ENCODE measurements at places on chromosomes 13 and 19.

DNA sequence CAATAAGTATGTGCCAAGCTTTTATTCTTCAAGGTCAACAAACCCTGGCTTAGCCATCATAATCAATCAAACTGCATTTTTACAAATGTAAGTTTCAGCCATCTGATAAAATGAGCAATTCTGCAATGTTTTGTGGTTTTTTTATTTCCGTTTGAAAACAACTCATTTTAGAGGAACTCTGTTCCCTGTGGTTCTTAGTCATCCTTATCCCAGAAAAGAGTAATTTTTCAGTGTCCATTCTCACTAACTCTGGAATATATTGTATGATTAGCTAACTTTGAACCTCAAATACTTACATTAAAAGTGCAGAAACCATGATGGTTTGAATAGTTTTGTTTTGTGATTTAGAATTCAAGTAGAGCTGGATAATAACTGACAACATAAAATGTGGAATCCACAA lies 87.6 kb downstream of the IRS2 start:
- peaks cover 5% of the 10 kb centered on the region for H3K27me3 ChIP-seq
- no peaks in the 10 kb centered on the region for H3K4me1 ChIP-seq
- no peak for DNase-seq
- H3K27ac ChIP-seq = no peak overlapping the region
- H3K4me3 ChIP-seq = no peak overlapping the region
- H3K36me3 ChIP-seq = no peaks in the 10 kb centered on the region

DNA sequence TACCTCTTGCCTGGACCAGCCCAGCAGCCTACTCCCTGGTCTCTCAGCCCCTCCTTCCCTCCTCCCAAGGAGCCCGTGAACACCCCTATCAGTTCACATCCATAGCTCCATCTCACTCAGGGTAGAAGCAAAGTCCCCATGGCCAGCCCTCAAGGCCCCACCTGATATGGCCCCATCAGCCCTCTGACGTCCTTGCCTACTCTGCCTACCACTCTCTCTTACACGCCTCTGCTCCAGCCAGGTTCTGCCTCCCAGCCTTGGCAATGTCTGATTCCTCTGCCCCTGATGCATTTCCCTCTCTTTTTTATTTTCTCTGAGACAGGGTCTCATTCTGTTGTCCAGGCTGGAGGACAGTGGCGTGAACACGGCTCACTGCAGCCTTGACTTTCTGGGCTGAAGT lies 7.9 kb upstream of the SERTAD3 start:
- H3K27me3 ChIP-seq = no peaks in the 10 kb centered on the region
- H3K27ac ChIP-seq = no peak overlapping the region
- no peaks in the 10 kb centered on the region for H3K4me1 ChIP-seq
- no peak for DNase-seq

- H3K36me3 ChIP-seq = peaks cover 29% of the 10 kb centered on the region
- no peaks in the 10 kb centered on the region for H3K27me3 ChIP-seq
- no peaks in the 10 kb centered on the region for H3K4me1 ChIP-seq
- no peak overlapping the region for H3K4me3 ChIP-seq
These were observed 13.3 kb upstream of the ZNF681 start for GRCh38 chr19:23771761-23772674.

DNA sequence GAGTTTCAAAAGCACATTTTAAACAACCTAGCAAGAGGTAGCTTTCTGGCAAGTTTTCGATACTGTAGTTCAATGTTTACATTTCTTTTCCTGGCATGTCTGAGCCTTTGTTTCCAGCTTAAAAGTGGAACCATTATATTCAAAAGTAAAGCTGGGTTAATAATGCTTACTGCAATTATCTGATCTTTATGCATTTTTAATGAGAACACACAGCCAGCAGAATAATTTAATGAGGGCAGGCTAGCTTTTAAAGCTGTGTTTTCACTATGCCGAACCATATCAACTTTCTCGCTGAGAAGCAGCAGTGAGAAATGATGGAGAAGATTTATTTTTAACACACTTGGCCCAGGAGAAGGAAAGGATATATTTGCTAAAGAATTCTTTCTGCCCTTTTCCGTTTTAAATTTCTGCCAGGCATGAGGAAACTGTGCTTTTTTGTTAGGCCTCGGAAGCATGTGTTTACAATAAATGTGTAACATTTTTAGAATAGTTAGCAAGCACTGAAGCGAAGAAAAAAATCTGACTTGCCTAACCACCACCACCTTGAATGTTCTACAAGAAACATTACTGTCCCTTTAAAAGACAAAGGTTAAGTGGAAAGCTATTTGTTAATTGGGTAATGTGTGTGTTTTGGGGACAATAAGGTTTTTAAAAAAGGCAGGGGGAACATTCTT lies 1.0 kb downstream of the MBNL2 start:
- H3K4me1 ChIP-seq = peaks cover 60% of the 10 kb centered on the region
- peak overlapping the region; percentile 88 for H3K4me3 ChIP-seq
- H3K27ac ChIP-seq = peak overlapping the region; percentile 92
- DNase-seq = no peak
- H3K36me3 ChIP-seq = no peaks in the 10 kb centered on the region

DNA sequence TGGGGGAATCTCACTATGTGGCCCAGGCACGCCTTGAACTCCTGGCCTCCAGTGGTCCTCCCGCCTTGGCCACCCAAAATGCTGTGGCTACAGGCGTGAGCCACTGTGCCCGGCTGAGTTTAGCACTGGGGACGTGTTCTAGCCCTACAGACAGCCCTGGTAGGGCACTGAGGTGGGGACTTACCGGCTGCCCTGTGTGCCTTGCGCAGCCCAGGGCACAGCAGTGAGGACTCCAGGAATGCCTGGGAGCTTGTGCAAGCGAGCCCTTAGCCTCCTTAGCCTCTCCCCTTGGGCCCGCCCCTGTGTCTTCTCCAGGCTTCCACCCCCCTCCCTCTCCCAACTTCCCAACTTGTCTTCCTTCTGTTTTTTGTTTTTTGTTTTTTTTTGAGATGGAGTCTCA lies 21.0 kb downstream of the CCNE1 start:
- DNase-seq = no peak
- H3K27ac ChIP-seq = peak overlapping the region; percentile 78
- peaks cover 20% of the 10 kb centered on the region for H3K4me1 ChIP-seq
- no peaks in the 10 kb centered on the region for H3K36me3 ChIP-seq
- no peaks in the 10 kb centered on the region for H3K27me3 ChIP-seq

DNA sequence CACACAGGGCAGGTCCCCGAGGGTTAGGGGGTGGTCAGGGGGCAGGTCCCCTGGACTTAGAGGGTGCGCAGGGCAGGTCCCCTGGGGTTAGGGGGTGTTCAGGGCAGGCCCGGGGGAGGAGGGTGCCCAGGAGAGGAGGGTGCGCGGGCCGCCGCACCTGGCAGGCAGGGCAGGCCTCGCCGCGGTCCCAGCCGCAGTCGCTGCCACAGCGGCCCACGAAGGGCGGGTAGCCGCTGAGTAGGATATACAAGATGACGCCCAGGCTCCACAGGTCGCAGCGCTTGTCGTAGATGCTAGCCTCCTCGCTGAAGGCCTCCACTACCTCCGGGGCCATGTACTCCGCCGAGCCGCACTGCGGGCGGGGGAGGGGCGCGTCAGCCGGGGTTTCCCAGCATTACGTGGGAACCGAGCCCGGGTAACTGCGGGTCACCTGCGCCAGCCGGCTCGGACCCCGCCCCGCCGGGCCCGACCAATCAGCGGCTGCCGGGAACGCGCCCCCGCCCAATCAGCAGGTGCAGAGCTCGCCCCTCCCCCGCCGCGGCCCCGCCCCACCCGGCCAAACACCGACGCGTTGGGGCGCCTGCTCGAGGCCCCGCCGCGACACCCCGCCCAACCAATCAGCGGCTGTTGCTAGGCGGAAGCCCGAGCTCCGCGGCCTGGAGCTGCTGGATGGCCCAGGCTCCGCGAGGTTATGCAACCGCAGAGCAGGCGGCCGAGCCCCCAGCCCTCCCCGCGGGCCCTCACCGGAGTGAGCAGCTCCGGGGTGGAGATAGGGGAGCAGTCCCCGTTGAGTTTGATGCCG lies 9.2 kb downstream of the MKNK2 start:
- peak overlapping the region; percentile 95 for H3K27ac ChIP-seq
- peak overlapping the region; percentile 74 for H3K4me3 ChIP-seq
- H3K36me3 ChIP-seq = no peaks in the 10 kb centered on the region
- DNase-seq = peak; percentile 97
- peaks cover 44% of the 10 kb centered on the region for H3K4me1 ChIP-seq

DNA sequence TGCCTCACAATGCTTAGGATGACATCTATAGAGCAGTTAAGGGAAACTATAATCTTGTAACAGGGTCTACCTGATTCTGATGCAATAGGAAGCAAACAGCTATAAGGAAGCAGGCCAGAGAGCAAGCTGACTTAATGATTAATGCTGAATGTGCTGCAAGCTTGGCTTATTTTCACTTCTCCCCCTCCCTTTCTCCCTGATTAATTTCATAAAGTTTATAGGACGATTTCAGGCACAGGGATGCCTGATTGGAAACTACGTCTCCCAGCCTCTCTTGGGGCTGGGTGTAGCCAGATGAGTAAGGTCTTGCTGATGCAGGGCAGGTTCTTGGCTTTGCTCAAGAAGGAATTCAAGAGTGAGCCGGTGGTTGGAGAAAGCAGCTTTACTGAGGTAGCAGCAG lies 82.8 kb upstream of the MRI1 start:
- no peak overlapping the region for H3K4me3 ChIP-seq
- no peaks in the 10 kb centered on the region for H3K36me3 ChIP-seq
- DNase-seq = no peak
- H3K27me3 ChIP-seq = peaks cover 9% of the 10 kb centered on the region

GRCh38 chr19:32373585-32374295 lies 28.3 kb downstream of the ZNF507 start:
- peaks cover 13% of the 10 kb centered on the region for H3K4me1 ChIP-seq
- H3K36me3 ChIP-seq = peaks cover 46% of the 10 kb centered on the region
- no peak for DNase-seq

DNA sequence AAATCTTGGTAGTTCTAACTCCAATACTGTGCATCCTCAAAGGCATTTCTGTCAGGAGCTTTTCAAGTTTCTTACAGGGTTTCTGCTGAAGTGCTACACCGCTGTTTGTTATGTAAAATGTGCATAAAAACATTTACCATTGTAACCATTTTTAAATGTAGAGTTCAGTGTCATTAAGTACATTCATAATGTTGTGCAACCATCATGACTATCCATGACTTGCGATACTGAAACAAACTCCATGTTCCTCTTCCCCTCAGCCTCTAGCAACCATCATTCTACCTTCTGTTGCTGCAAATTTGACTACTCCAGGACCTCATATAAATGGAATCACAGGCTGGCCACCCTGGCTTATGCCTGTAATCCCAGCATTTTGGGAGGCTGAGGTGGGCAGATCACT lies 14.4 kb upstream of the SLC25A42 start:
- H3K4me1 ChIP-seq = peaks cover 2% of the 10 kb centered on the region
- no peaks in the 10 kb centered on the region for H3K27me3 ChIP-seq
- no peaks in the 10 kb centered on the region for H3K36me3 ChIP-seq
- DNase-seq = no peak
- no peak overlapping the region for H3K4me3 ChIP-seq

- H3K4me1 ChIP-seq = peaks cover 42% of the 10 kb centered on the region
- peak; percentile 12 for DNase-seq
- H3K4me3 ChIP-seq = peak overlapping the region; percentile 100
- H3K36me3 ChIP-seq = peaks cover 64% of the 10 kb centered on the region
- no peaks in the 10 kb centered on the region for H3K27me3 ChIP-seq
These were observed 430 bp downstream of the MAP4K1 start for GRCh38 chr19:38617283-38617763.

DNA sequence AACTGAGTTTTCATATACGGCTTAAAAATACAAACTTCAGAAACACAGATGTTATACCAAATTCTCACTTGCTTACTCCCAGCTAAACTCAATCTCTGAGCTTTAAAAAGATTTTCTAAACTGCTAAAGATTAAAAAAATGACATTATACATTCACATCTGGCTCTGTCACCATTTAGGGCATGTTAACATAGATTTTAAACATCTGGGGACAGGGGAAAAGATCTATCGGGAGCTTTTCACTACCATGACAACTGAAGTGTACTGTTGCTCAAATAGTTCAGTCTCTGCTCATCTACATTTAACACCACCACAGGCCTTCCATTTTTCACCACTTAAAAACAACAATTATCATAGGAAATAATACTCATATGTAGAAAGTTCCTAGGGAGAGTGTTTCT lies 190.8 kb downstream of the ENOX1 start:
- H3K27me3 ChIP-seq = peaks cover 4% of the 10 kb centered on the region
- DNase-seq = no peak
- peaks cover 5% of the 10 kb centered on the region for H3K4me1 ChIP-seq
- no peaks in the 10 kb centered on the region for H3K36me3 ChIP-seq
